Stimulated activated CD8-positive, alpha-beta memory T cell treated with anti-CD3 and anti-CD28 coated beads, Interleukin-7, amount 100 ng/mL, for 4 hours (primary cell): ENCODE measurements at places on chromosomes 5 and 9.

DNA sequence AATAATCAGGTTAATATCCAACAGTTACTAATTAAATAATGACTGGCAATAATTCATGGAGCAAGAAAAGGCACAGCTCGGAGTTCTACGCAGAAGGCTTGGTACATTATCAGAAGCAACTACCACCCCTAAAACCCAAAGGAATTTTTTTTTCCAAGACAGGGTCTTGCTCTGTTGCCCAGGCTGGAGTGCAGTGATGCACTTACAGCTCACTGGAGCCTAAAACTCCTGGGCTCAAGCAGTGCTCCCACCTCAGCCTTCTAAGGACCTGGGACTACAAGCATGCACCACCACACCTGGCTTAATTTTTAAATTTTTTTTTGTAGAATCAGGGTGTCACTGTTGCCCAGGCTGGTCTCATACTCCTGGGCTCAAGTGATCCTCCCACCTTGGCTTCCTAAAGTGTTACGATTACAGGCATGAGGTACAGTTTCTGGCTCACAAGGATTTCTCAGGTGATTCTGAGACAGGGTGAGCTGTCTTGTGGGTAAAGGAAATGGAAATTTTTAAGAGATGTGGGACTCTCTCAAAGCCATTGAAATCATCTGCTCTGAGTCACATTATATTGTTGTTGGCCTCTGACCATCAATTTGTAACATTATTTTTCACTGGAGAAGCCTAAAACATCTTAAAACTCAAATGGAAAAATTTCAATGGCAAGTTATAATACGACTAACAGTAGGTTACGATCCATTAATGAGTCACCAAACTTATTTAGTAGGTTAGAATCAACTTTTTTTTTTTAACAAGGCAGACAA, 19.7 kb upstream of the HSDL2 start:
- no peak for DNase-seq

GRCh38 chr9:105245029-105245890, 809 bp downstream of the SLC44A1 start:
- DNase-seq = no peak

DNA sequence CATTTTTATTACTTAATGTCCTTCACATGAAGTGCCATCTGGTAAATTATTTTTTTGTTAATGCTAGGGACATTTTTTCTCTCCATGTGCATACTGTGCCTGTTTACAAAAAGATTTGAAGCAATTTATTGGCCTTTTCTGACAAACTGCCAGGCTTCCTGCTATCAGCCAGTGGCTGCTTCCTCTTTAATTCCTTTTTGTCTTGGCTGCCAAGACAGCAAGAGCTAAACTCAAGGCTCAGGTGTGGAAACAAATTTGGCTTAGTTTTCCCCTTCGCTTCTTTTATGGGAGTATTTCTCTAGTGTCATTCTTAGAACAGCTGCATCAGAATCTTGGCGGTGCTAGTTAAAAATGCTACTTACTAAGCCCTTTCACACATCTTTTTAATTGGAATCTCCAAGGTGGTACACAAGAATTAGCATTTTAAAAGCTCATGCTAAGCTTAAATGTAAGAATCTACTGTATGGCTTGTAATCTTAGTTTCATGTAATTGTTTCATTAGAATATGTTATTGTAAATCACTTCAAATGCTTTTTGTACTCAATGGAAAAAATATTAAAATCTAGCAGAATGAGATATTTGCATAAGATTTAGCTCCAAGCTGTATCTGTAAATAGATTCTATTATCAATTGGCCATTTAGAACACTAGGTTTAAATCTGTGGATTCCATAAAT, 134.2 kb upstream of the RASGRF2 start:
- DNase-seq = no peak

- DNase-seq = no peak
Measured at GRCh38 chr5:54624805-54625568, 107.4 kb downstream of the SNX18 start.

DNA sequence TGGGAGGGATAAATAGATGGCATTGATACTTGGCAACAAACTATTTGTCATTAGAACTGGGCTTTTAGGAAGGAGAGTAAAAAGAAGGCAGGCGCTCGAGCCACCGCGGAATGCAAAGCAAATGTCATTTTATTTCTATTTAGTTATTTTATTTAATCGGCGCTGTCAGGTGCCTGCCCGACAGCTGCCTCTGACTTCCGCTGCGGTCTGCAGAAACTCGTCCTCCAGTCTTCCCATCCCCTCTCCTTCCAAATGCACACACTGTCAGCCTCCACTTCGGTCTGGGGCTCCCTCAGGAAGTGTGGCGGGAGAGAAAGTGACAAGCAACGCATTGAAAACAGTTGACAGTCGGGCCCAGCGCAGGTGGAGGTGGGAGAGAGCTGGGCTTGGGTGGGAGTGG, 29.3 kb downstream of the ASS1 start:
- no peak for DNase-seq

GRCh38 chr5:139413963-139414362, 10.1 kb upstream of the SPATA24 start:
- no peak for DNase-seq

GRCh38 chr9:83986765-83987401, 6.3 kb downstream of the RMI1 start:
- DNase-seq = peak; percentile 7

- no peak for DNase-seq
Measured at GRCh38 chr5:158246661-158247060, 387.7 kb upstream of the CLINT1 start.

- DNase-seq = no peak
Measured at GRCh38 chr5:149324641-149325040, 20.7 kb upstream of the GRPEL2 start.

- no peak for DNase-seq
Measured at GRCh38 chr9:27022920-27023319, 17.4 kb upstream of the LRRC19 start.

DNA sequence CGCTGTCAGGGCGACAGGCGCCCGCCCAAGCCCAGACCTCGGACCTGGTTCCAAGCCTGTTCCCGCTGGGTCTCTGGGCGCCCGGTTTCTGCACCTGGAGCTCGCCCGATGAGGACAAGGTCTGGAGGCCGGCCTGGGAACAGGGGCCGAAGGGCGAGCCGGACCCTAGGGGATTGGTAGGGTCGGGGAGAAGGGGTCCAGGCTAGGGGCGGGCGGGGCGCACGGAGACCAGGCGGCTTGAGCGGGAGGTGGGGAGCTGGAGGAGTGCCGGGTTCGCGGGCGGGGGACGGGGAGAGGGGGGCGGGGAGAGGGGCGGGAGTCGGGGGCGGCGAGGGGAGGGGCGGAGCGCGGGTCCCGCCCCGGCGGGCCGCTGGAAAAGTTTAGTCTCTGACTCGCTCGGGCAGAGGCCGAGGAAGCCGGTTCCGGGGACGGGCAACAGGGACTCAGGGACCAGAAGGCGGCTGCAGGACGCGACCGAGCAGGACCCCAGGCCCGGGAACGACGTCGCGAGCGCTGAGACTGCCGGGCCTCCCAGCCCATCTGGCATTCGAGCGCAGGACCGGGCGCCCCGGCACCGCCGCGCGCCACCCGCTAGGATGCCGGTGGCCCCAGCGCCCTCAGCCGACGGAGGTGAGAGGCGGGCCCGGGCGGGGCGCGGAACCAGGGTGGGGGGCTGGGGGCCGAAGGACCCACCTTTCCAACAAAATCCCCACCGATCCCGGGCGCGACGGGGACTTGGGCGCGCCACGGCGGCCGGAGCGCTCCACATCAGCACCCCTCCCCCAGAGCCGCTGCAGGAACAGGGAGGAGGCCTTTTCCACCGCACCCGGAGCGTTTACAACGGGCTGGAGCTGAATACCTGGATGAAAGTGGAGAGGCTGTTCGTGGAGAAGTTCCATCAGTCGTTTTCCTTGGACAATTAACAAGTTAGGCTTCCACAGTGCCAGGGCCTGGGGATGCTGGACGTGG, at the start of gene S1PR3:
Gene S1PR3 (plus strand): TSS at position 403 of the 969 bp plus-strand sequence. CDS start 9,733 bp downstream, outside the sequence.
- peak; percentile 28 for DNase-seq
